HepG2 (cell line): ENCODE measurements at places on chromosomes 5 and 9.

DNA sequence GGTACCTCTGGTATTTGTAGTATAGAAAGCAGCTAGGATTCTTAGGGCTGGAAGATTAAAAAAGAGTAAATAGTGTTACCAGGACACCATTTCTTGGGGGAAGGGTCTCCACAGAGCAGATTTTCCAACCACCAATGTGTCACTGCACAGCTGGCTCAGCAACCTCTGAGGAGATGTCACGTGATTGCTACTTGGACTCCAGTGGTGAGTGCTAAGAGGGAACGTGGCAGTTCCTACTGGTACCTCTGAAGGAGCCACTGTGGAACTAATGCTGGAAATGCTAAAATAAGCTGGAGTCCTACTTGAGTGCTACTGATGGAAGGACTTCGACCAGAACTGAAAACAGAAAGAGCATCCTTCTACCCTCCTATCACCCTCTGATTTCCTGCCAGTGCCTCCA is 36.1 kb upstream of the SPDL1 start:
- no peak for DNase-seq

- no peak for DNase-seq
Measured at GRCh38 chr9:35771075-35771433, 17.0 kb upstream of the MSMP start.

DNA sequence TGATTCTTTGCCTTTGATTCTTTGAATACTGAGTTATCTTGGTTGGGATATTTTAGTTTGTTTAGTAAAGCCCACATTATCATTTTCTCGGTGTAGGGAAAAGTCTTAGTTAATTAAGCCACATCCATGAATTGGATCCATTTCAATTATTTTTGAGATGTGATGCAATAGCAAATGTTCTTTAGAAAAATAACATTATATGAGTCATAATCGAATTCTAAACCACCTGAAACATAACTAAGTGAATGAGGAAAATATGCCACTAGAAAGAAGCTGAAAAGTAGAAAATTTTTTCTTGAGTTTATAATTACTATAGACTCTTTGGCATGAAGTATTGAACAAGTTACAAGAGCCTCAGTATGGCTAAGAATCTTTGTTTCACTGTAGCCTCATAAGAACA is 17.5 kb upstream of the CCDC192 start:
- DNase-seq = no peak

- DNase-seq = no peak
Measured at GRCh38 chr9:127520941-127521918, 69.9 kb downstream of the LRSAM1 start.

GRCh38 chr5:59722874-59723273 is 170.7 kb downstream of the PDE4D start:
- no peak for DNase-seq

DNA sequence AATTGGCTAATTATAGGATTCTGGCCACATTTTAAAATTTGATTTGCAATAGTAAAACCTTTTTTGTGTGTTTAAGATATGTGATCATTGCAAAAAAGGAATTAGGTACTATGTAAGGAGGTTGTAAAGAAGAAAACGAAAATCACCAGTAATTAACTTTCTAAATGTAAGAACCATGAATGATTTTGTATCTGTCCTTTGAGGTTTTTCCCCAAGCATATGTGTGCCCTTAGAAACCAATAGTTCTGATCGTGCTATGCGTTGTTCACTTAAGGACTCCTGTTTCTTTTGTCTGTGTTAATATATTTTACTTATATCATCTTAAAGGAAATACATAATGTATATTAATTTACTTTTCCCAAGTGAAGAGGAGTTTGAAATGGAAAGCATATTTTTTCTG is 410.2 kb downstream of the PSAT1 start:
- no peak for DNase-seq

GRCh38 chr5:56071470-56071869 is 76.7 kb upstream of the IL6ST start:
- DNase-seq = no peak

GRCh38 chr9:99905833-99906402 is 536 bp upstream of the STX17 start:
- DNase-seq = no peak

- DNase-seq = peak; percentile 63
Measured at GRCh38 chr9:82600536-82601292, 462.2 kb downstream of the RASEF start.

- no peak for DNase-seq
Measured at GRCh38 chr5:115180165-115180709, 10.5 kb upstream of the TRIM36 start.

- DNase-seq = no peak
Measured at GRCh38 chr9:27929841-27930240, 356.6 kb upstream of the C9orf72 start.

- DNase-seq = peak; percentile 73
Measured at GRCh38 chr5:36153726-36154125, 1.8 kb downstream of the SKP2 start.

GRCh38 chr5:123538670-123539459 is 26.9 kb downstream of the CSNK1G3 start:
- no peak for DNase-seq

DNA sequence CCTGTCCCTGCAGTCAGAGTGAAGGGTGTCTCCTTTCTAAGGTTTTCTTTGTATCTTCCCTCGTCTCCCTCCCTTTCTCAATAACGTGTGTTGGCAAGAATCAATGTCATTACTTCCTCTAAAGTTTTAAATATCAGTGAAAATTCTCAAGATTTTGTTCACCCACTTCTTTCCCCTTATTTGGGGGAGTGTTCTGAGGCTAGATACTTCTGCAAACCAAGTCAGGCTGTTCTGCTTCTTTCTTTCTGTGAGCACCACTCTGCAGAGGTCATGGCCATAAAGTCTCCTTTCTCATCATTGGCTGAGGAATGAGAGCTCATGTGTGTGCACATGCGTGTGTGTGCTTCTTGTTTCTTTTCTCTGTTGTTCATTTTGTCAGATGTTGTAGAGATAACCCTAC is 26.6 kb upstream of the SPATA31C2 start:
- DNase-seq = no peak

GRCh38 chr5:53431665-53432064 is 48.8 kb upstream of the FST start:
- DNase-seq = no peak

DNA sequence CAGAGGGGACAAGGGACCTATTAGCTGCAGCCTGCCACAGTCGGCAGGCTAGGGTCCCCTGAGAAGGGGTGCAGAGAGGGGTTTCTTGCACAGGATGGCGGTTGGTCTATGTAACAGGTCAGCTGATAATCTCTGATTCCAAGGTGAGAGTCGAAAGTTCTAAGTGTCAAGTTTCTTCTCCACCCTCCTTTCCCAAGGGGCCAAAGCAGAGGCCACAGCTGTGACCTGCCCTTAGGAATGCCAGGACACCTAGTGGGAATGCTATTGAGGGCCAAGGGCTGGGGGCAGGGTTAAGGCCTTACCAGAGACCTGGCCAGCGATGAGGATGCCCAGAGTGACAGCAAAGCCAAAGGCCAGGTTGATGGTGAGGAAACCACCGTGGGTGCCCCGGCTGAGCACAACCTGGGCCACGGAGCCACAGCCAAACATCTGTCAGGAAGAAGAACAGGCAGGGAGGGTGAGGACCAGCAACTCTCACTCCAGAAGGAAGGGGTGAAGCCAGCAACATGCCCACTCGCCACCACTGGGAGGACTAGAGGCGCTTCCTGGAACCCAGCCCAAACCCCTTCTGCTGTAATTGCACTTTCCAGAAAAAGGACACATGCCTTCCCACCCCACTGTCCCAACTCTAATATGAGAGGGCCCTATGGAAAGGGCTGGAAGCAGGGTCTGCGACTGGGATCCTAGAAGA is 3.8 kb downstream of the AQP3 start:
- no peak for DNase-seq

- DNase-seq = no peak
Measured at GRCh38 chr5:79824444-79824843, 134.8 kb downstream of the CMYA5 start.

DNA sequence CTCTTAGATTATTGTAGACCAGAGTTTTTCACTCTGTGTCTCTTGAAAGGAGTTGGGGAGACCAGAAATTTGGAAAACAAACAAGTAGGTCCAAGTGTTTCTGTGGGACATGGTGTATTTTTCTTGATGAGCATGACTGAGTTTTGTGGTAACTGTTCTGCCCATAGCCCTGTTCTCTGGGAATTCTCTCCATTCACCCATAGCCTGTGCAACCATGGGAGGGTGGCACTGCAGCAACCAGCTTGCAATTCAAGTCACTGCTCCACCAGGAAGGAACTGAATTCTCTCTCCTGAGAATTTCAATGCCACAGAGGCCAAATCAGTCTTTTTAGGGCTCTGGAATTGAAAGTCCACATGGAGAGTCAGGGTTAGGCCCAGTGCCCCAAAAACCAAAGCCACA is 475.3 kb upstream of the TRPC7 start:
- DNase-seq = no peak

- DNase-seq = no peak
Measured at GRCh38 chr5:125140220-125140619, 393.8 kb upstream of the ZNF608 start.

- DNase-seq = no peak
Measured at GRCh38 chr9:134704498-134704897, 62.9 kb downstream of the COL5A1 start.

GRCh38 chr5:59608745-59609144 is 284.8 kb downstream of the PDE4D start:
- DNase-seq = no peak

- peak; percentile 75 for DNase-seq
Measured at GRCh38 chr5:149060325-149060724, 2.5 kb downstream of the SH3TC2 start.

DNA sequence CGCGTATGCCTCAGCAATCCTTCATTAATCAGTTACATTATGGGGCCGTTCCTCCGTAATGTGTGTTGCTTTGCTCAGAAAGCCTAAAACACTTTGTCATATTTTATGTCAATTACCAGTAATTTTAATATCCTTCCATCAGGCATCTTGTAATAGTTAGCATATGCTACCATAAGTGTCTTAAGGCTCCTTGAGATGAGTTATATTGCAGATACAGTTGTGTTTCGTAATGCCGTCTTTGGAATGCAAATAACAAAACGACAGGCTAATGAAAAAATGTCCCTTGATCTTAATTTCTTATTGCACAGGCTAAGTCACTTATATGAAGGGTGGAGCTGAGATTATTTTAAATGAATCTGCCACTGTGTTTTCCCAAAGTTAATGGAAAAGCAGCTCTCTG is 50.5 kb downstream of the TBCA start:
- DNase-seq = no peak

GRCh38 chr5:65434122-65434521 is 47.6 kb downstream of the ADAMTS6 start:
- DNase-seq = no peak

DNA sequence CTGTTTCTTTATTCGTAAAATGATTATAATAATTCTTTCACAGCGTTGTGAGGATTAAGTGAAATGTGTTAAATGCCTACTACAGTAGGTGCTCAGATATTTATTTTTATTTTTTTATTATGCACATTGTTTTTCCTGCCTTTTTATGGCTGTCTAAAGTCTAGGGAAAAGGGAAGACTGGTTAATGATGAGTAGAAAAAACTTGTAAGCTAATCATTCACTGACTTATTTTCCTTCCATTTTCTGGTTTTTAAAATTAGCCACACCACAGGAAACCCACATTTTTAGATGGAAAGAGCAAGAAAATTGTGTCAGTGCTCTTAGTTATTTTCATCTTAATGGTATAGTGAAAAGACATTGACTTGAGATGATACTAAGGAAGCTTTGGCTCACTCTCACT is 3.9 kb upstream of the PCYOX1L start:
- DNase-seq = no peak

DNA sequence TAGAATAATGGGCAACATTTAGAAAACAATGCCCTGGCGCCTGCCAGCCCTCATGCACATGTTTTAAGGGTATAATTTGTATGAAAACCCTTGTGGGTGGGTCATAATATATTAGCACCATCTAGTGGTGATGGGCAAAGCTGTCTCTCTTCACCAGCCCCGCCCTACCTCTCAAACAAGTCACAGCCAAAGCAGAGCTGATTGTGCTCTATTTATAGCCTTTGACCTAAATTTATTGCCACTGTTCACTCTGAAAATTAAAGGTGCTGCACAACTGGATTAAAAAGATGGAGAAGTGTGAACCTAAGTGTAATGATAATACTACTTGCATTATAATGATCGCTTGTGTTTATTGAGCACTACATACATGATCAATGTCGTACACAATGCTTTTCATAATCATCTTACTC is 131.9 kb upstream of the ANKH start:
- peak; percentile 59 for DNase-seq
